Sigmoid colon (tissue), 7 donors: ENCODE measurements at places on chromosomes 16 and 17.

GRCh38 chr16:31476303-31477219, 4.6 kb downstream of the TGFB1I1 start:
- peak; percentile 85 for DNase-seq

DNA sequence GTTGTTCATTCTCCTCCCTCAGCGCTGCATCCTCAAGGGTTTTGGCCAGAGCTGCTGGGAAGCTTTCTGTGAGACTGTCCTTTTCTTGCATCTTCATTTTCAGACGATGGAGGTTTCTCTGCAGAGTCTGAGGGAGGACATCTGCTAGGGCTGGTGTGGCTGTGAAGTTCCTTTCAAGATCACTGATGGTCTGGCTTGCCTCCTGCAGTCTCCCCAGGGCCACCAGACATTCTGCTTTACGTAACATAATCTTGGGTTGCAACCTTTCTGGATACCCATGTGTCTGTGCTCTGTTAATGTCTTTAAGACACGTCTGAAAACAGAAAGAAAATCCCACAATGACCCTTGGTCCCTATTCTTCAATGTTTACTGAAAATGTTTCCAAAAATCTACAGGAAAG, 29.0 kb downstream of the SMYD4 start:
- peak; percentile 27 for DNase-seq

- peak; percentile 39 for DNase-seq
These were observed 37.4 kb downstream of the DNAH17 start for GRCh38 chr17:78539781-78540180.

GRCh38 chr16:54072237-54072636, 214.3 kb downstream of the IRX3 start:
- no peak for DNase-seq

GRCh38 chr16:56245197-56245596, 53.9 kb downstream of the GNAO1 start:
- no peak for DNase-seq

DNA sequence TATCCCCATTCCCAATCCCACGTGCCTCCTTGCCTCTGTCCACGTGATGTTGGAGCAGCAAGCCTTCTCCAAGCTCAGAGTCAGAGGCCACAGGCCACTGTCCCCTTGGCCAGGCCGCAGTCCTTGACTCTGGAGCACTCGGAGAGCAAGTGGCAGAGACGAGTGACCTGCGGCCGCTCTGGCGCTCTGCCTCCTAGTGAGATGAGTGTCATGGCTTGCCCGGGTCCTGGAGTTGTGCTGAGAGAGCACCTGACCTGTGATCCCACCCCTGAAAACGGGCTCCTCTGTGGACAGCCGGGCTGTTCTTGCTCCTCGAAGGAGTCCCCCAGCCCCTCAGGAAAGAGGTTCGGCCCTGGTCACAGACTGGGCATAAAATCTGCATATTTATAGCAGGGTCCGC, 10.0 kb upstream of the FASN start:
- DNase-seq = peak; percentile 57

DNA sequence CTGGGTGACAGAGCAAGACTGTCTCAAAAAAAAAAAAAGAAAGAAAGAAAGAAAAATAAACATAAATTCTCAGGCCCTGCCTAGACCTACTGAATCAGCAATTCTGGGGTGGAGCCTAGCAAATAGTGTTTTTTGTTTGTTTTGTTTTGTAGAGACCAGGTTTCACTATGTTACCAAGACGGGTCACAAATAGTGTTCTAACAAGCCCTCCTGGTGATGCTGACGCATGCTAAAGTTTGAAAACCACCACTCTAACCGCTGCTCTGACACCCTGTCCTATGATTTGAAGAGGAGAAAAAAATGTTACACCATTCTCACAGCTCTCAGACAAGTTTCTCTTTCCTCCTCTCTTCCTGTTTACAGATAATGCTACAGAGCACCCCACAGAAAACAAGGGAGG, 1.5 kb downstream of the MRPL10 start:
- DNase-seq = no peak

DNA sequence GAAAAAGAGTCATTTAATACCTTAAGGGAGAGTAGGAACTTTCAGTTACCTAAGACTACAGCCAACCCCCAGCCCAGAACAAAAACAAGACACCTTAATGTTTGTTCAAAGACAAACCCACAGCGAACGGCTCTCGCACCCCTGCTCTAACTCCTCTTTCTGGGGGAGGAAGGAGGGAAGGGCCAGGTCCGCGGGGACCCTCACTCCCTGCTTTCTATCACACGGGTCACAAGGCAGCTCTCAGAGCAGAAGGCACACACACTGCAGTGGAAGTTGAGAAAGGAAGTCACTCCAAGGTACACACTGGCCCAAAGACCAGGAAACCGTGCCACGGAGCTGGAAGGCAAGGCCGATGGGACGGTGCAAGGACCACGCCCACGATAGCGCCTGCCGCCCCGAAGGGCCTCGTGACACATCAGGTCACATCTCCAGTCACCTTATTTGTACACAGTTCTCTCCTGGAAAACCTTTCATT, 10.0 kb downstream of the LITAFD start:
- DNase-seq = peak; percentile 57

- no peak for DNase-seq
These were observed 99.0 kb downstream of the CCDC182 start for GRCh38 chr17:57645950-57646665.

GRCh38 chr17:39962642-39963220, at the start of gene GSDMA:
GSDMA (plus strand) TSS chr17:39963004; CDS start chr17:39965688, 2,684 bp downstream.
- no peak for DNase-seq

DNA sequence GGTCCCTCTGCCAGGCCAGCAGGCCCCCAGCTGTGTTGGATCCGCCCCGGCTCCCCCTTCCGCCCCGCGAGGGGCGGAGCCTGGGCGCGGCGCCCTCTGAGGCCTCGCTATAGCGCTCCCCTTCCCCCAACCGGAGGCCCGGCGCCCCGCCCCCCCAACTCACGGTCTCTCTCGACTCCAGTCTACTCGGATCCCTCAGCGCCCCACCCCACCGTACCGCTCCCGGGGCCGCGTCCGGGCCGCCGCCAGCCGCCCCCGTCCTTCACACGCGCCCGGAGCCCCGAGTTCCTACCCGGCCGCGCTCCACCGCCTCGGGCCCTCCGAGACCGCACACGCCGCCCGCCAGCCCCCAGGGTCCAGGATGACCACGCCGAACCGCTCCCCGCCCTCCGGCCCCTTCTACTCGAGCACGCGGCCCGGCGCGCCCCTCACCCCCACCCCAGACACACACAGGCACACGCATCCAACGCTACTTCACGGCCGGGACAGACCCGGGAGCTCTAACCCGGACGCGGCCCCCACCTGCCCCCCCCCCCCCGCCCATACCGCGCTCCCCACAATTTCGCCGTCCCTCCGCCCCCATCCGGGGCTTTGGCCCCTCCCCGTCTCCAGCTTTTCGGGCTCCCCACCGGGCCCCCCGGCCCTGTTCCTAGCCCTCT, 1.4 kb downstream of the PHF23 start:
- DNase-seq = peak; percentile 93

GRCh38 chr17:49875685-49876084, 27.8 kb upstream of the TAC4 start:
- no peak for DNase-seq
